ENCODE measurements at places on chromosomes 11 and 22.

DNA sequence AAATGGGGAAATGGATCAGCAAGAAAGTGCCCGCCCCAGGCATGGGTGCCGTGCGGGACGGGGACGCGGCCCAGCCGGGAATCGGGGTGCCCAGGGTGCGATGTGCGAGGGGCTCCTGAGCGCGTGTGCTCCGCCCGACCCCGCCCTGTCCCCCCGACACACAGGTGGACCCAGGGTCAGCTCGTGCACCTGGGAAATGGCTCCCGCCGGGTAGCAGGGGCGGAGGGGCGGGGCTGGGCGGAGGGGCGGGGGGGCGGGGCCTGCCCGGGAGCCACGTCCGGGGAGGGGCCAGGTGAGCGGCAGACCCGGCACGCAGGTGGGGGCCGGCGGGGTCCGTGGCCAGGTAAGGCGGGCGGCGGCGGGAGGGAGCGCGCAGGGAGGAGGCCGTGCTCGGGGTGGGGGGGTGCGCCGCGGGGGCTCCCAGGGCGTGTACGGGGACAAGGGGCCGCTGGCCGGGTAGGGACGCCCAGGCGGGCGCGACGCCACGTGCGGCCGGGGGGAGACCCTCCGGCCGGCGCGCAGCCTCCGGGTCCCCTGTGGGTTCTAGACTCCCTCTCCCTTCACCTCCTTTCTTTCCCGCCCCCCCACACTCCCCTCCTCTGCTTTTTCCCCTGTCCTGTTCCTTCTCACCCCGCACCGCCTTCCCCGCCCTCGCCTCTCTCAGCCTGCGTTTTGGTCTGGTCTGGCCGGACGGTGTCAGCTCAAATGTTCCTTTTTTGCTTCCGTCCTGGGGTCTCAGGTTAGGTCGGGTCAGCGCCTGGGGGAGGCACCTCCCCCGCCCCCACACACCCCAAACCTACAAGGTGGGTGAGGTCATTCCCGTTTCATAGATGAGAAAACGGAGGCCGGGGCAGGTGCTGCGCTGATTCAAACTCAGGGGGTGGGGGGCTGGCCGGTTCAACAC is at the start of gene ARHGAP8:
Gene ARHGAP8, plus strand, starts transcription at position 291 of the 904 bp plus-strand sequence. CDS start 33,953 bp downstream, outside the sequence.
- no peak for DNase-seq

DNA sequence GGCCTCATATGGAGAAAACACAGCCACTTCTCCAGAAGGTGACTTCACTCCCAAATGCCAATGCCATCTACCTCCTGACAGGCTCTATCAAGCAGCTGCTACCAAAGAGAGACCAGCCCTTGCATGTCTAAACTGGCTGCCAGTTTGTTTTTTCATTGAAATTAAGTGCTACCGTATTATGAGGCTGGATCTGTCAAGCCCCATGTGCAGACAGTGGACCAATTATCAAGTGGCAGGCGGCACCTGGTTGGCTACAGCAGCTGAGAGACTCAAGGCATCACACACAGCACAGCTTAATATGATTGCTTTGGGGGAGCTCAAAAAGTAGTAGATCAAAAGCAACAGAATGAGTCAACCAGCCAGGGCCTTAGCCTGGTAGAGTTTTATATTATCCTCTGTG is 1293.0 kb upstream of the TENM4 start:
- no peak for DNase-seq

GRCh38 chr22:49774499-49775151 is 53.0 kb downstream of the BRD1 start:
- DNase-seq = no peak

GRCh38 chr22:19105456-19105855 is 16.8 kb downstream of the DGCR2 start:
- no peak for DNase-seq

GRCh38 chr11:88435415-88435814 is 97.9 kb upstream of the CTSC start:
- DNase-seq = no peak

DNA sequence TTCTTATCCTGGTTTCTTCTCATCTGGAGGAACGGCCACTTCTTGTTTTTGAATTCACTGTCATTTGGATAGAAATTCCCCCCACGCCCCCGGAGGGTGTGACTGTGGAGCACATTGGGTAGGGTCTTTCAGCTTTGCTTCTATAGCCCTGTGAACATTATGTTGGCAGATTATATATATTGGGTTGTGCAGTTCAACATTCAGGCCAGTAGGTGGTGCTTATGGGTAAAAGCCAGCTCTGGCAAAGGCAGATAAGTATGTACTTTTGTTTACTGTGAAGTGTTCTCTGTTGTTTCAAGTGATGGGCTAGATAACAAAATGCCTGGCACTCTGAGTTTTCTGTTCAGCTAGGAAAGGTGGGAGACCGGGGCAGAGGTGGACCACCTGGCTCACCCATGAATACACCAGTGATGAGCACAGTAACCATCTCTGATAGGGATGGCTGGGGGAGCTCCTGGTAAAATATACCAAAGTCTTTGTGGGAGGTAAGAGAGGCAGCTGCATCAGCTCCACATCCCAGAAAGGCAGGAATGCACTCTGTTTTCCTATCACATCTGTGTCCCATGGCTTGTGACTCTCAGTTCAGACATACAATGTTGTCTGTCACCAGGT is 1348.2 kb upstream of the RAG2 start:
- peak; percentile 74 for DNase-seq

GRCh38 chr11:110991661-110992355 is 253.7 kb upstream of the POU2AF2 start:
- DNase-seq = no peak

- no peak for DNase-seq
Observed at GRCh38 chr11:36029616-36030015, 85.8 kb downstream of the LDLRAD3 start.

DNA sequence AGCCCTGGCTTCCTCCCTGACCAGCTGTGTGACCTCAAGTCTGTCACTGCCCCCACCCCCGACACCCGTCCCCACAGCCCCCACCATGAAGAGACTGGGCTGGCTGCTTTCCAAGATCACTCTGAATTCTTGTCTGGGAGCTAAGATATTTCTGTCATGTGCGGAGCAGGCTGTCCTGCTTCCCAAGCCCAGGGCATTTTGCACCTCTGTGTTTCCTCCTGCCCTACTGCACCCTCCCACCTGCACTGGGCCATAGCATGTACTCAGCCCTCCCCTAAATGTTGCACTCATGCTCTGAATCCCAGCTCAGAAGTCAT is 30.3 kb upstream of the MYEOV start:
- DNase-seq = no peak

DNA sequence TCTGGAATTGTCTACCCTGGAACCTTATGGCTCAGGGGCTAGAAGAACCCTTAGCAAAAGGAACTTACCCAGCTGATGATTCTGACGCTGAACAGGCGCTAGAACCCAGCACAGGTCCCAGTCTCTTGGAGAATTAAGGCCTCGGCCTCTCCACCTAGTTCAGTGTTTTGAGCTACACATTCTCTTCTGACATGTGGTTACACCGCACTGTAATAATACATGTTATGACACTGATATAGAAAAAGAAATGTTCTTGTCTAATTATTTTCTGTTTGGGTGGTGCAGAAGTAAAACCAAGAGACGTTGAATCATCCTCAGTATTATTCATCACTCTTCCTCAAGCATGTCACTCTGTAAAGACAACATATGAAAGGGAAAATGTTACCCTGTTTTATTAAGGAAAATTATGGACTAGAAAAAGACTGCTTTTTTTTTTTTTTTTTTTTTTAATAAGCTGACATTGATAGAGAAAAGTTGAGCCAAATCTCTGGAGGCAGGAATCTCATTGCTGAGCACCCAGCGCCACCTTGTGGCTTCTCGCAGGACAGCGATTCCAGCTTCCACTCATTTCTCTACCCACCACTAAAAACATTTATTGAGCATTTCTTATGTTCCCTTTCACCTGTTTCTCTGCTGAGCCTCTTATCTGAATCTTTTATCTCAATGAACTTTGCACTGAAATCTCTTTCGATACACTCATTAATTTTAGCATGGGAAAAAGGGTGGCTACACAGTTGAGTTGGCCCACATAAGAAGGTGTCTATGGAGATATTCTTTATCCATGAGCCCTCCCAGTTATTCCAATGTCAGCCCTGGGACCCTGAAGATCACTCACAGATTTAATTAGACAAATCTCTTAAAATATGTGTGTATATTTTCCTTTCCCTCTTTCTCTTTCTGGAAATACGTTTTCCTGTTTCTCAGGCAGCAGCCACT is 12.6 kb upstream of the APLNR start:
- peak; percentile 77 for DNase-seq

DNA sequence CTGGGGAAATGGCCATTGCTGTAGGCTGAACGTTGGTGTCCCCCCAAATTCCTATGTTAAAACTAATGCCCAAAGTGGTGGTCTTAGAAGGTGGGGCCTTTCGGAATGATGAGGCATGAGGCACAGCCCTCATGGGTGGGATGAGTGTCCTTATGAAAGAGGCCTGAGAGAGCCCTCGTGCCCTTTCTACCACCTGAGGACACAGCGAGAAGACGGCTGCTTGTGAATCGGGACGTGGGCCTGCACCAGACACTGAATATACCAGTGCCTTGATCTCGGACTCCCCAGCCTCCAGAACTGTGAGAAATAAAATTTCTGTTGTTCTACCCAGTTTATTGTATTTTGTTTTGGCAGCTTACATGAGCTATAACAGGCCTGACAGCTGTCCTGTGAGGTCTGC is 162.9 kb upstream of the B3GAT1 start:
- no peak for DNase-seq

DNA sequence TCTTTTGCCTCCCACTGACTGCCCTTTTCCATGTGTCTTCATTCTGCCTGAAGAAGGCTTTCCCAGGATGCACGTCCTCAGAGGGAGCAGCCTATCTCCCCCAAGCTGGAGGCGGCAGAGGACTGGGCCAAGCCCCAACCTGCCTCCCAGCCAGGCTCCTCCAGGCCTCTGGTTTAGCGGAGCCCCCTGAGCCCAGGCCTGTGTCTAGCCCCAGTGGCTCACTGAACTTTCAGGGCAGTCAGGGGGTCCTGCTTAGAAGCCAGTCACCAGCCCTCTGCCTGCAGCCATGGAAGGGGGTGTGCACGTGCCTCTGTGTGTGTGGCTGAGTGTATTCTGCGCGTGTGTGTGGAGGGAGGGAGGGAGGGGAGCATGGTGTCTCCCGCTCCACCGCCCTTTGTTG is 10.4 kb upstream of the GRK2 start:
- no peak for DNase-seq

GRCh38 chr11:101974255-101974654 is 57.9 kb upstream of the ANGPTL5 start:
- DNase-seq = no peak

GRCh38 chr11:107682572-107682971 is 29.3 kb downstream of the SLN start:
- no peak for DNase-seq

GRCh38 chr11:107198490-107199007 is 180.3 kb upstream of the GUCY1A2 start:
- DNase-seq = no peak

GRCh38 chr22:45965563-45965962 is 11.4 kb downstream of the WNT7B start:
- no peak for DNase-seq

DNA sequence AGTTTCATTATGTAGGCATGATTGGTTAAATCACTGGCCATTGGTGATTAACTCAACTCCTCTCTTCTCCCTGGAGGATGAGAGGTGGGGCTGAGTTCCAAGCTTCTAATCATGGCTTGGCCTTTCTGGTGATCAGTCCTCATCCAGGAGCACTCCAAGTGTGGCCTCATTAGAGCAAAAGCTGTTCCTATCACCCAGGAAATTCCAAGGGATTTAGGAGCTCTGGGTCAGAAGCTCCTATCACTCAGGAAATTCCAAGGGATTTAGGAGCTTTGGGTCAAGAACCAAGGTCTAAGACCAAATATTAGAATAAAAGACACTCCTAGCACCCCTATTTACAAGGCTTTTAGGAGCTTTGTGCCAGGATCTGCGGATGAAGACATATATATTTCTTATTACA is 168.0 kb upstream of the BDNF start:
- peak; percentile 30 for DNase-seq

DNA sequence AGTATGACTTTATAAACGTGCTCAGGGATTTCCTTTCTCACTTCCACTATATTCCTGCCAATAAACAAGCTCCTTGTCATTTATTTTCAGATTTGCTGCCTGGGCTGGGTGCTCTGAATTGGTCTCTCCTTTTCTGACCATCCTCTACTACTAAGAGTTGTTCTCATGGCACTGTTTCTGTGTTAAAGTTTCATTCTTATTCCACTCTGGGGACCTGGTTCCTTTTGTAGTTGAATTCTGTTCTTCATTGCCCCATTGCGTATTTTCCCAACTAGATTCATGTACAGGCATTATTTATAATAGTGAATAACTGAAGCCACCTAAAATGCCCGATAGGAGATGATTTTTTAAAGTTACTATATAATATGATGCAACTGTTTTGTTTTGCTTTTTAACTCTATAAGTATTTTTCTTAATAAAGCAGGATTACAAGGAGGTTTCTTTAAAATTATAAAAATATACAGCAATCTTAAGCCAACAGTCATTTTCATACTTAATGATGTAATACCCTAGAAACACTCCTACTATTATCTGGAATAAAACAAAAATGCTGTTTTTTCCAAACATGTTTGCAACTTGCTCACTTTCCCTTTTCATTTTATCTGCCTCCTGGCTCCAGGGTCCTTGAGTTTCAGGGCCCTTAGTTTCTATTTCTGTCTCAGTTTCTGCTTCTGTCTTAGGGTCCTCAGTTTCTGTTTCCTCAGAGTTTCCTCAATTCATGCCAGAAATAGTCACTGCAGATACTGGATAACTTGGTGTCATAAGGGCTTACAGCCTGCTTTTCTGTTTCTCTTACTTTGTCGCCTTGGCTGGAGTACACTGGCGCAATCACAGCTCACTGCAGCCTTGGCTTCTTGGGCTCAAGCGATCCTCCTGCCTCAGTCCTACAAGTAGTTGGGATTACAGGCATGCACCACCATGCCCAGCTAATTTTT is 9.8 kb upstream of the FUT4 start:
- DNase-seq = no peak

DNA sequence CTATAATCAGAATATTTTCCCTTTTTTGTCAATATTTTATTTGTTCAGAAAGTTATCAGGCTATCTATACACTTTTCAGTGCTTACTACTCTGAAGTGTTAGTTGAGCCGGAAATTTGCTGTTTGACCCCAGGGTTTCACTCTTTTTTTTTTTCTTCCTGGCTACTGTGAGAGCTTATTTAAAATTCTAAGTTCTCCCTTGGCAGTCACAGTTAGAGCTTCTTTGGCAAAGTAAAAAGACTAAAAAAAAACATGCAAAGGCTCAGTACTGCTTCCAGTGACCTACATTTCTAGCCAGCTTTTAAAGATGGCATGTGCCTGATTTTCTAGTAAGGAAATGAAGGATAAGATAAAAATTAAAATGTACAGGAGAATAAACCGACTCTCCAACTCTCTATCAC is 48.4 kb downstream of the ELP4 start:
- no peak for DNase-seq

- no peak for DNase-seq
Observed at GRCh38 chr11:19290356-19290755, 49.6 kb upstream of the E2F8 start.

Measured in ELF-1 (cell line).